NCI-H187 treated with DMSO at 0.1 percent for 48 hours (cell line): ENCODE measurements at places on chromosomes 7 and 10.

DNA sequence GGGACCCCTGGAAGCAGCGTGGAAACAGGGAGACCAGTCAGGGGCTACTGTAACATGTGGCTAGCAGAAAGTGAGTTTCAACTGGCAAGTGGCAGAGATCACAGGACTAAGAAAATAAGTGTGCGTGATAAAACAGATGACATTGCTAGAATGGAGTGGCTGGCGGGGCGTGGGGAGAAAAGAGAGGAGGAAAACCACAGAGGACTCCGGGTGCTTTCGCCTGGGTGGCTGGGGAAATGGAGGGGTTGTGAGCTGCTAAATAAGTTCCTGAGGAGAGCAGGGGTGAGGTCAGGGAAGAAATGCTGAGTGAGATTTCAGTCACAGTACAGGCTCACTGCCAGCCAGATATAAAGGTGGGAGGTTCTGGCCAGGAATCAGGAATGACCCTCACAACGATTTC is 166.9 kb downstream of the MYOF start:
- DNase-seq, result no peak

DNA sequence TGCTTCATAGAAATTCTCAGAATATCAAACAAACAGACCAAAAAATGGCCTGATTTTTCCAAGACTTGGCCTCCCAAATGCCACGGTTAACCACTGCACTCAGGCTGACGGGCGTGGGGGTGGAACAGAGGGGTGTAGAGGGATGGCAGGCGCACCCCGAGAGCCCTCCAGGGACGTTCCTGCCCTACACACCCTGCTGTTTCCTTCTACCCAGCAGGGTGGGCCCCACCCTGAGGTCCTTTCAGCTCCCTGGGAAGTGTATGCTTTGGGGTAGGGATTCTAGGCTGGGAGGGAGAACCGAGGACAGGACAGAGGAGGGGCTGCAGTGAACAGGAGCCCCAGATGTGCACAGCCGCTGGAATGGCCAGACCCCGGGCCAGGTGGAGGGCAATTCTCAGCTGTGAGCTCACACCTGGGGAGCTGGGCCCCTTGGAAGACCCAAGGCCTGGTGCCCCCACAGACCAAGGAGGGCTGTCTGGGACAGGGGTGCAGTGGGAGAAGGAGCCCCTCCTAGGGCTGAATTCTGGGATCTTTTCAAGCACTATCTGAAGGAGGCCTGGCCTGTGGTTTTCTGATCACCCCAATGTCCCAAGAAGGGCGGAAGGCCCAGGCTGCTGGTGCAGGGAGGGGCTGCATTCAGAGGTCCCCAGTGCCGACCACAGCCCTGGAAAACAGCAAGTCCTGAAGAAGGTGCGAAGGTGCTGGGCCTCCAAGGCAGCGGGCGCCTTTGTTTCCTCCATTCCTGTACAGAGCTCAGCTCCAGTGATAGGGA is 32.9 kb upstream of the INPP5A start:
- no peak for DNase-seq

GRCh38 chr10:44366941-44367630 is 17.8 kb downstream of the CXCL12 start:
- DNase-seq, result no peak

GRCh38 chr7:47498229-47499056 is 83.5 kb downstream of the TNS3 start:
- no peak for DNase-seq

- DNase-seq, result no peak
These were observed 32.3 kb downstream of the ATRNL1 start for GRCh38 chr10:115125505-115125904.

DNA sequence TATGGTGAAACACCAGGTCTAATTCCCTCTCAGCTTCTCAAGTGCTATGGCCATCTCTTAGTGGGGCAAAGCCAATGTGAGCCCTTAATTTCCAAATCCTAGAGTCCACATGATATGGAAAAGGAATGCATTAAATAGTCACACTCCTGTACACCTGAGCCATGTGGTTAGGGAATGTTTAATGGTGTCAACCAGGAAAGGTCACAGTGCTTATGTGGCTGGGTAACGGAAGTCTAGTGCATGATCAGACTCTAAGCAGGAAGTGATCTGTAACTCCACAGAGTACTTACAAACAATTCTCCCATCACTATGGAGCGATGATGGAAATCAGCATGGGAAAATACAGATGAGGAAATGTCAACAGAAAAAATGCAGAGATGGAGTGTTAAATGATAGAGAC is 148.8 kb downstream of the MAGI2 start:
- no peak for DNase-seq

- DNase-seq, result no peak
These were observed 251.8 kb downstream of the BMPER start for GRCh38 chr7:34157137-34157536.

DNA sequence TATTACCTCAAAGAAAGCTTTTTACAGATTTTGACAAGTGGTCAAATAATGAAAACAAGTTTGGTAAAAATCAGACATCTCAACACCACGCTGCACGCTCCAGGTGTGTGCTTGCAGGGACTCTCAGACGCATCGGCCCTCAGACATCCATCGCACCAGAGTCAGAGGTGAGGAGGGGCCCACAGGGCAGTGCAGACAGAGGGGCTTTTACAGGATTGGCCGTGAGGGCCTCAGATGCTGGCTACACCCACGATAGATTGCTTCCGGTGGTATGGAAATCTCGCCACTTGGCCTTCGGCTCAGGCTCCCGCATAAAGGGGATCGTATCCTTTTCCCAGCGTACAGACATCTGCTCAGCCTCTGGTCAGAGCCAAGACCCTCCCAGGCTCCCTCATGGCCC is 72.1 kb downstream of the TCERG1L start:
- no peak for DNase-seq

GRCh38 chr10:116241642-116242410 is 31.2 kb downstream of the GFRA1 start:
- DNase-seq, result no peak

- DNase-seq, result no peak
These were observed 69.5 kb upstream of the IL6 start for GRCh38 chr7:22657479-22657878.

DNA sequence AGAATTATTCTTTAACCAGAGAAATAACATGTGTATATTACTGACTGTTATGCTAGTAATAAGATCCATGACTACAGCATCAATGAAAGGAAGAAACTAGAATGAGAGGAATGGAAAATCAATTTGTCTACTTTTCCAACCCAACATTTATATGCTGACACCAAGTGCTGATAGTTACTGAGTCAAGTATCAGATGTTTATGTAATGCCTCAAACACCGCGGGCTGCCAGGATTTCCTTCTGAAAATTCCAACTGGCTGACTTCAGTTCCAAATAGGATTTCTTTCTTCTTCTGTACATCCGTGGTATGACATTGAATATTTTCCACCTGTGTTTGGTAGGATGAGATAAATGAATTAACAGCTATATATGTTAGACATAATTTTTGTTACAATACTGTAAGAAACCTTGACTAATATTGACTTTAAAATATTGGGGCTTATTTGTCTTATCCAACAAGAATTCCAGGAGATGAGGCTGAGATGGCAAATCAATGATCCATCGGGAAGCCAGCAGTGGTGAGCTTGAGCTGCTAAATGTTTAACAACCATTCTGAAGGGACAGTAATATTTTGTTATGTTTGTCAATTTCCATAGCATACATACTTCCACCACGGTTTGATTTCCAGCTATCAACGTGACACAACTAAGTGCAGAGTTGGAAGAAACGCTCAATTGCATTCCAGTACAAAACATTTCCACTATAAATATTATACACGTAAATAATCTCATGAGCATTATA is 435.2 kb upstream of the AUTS2 start:
- no peak for DNase-seq

- no peak for DNase-seq
These were observed 91.4 kb downstream of the GPR85 start for GRCh38 chr7:112995059-112995824.

GRCh38 chr10:18556522-18557147 is 94.8 kb downstream of the NSUN6 start:
- no peak for DNase-seq

- no peak for DNase-seq
These were observed 24.6 kb downstream of the AGK start for GRCh38 chr7:141575654-141576448.

DNA sequence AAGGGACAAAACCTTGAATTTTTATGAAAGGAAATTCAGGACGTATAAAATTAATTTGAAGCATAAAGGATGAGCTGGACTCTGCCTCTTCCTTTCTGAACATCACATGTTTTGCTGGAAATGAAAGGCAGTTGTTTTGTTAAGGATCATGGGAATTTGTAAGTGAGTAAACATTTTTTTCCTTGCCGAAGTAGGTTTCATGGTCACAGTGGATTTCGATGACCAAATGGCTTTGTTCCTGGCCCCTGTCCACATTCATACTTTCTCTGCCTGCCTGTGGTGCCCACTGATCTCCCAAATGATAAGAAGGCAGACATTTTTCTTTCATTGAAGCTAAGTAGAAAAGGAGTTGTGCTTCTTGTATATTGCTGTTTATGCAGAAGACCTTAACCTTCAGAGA is 104.2 kb downstream of the ARID5B start:
- DNase-seq, result no peak

GRCh38 chr7:39623732-39624441 is 515 bp downstream of the RALA start:
- DNase-seq, result no peak

DNA sequence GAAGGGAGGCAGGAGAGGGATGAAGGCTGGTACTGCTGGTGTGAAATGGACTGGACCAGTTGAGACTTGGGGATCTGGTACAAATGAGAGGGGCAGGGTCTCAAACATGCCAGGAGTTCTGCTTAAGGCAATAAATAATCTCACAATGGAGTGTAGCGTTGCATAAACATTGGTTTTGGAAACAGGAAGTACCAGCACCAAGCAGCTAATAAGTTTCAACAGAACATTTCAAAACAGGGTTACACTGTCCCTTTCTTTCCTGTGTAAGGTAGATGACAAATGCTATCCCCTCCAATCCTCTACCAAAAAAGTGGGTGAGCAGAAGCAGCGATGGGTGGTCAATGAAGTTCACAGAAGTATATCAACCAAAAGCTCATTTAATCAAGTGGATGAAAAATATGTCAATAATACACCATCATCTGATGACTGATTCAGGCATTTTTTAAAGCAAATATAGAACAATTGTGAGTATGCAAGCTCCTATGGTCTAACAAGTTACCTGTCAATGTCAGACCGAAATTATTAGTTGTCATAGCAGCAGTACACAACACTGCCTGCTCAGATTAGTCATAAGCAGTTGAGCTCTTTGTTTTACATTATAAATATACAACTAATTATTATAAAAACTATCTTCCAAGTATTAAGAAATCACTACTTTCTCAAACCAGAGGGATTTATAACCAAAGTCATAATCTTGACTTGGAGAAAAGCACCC is 220.0 kb downstream of the FAM107B start:
- DNase-seq, result no peak

GRCh38 chr7:151057506-151057988 is at the start of gene CDK5:
TSS of gene CDK5 (minus strand) at chr7:151057897. CDS start at chr7:151057848, 49 bp downstream.
- DNase-seq, result no peak

GRCh38 chr10:29685506-29685905 is 50.7 kb upstream of the SVIL start:
- DNase-seq, result no peak

GRCh38 chr10:23060918-23061317 is 34.5 kb upstream of the MSRB2 start:
- no peak for DNase-seq

DNA sequence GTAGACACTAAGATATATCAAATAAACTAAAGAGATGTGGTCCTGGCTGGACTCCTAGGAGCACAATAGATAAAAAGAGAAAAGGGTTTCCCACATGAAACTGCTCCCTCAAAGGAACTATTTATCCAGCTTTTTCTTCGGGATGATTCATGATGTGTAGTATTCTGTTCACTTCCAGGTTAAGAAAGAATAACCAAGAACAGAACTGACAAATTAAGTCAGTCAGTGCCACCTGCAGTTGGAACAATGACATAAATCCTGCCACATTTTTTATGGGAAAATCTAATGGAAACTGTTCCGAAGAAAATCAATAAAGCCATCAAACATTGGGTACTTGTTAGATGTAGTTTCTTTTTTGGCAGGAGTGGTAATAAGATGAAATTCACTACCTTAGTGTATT is 87.1 kb downstream of the POLR1F start:
- no peak for DNase-seq

DNA sequence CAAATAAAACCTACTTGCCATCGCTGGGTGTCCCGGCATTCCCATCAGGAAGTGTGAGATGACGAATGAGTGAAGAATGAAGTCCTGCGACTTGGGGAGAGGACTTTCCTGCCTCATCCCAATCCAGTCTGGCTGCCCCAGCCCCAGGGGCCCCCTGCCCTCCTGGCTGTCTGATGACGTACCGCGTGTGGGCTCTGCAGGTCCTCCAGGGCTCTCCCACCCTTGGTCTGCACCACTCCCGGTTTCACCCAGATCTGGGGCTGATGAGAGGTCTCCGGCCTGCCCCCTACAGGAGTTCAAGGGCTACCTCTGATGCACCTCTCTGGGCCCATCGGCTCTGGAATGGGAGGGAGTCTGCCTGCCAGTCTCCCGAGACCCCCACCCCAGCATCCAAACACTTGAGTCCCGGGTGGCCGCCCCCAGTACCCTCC is 9.8 kb downstream of the ATP6V1F start:
- DNase-seq, result no peak

GRCh38 chr7:69700331-69700730 is 102.1 kb downstream of the AUTS2 start:
- DNase-seq, result no peak

- no peak for DNase-seq
These were observed 72.6 kb upstream of the FRMD4A start for GRCh38 chr10:14403359-14403758.

DNA sequence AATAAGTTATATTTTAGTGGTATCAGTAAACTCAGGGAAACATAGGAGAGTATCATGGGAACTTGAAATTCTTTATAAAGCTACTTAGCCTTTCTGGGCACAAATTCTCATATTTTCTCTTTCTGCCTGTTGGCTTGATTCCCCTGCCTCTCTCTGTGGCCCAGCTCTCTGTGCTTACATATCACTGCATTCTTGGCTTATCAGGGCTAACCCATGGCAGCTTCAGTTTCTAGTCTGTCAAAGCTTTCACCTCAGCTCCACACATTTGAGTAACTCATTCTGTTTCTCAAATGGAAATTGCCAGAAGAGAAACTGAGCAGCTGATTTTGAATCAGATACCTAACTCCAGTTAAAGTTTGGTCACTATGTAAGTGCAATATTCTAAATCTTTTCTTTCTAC is 713.1 kb downstream of the DNAJB9 start:
- no peak for DNase-seq
